ENCODE measurements at places on chromosomes 2 and 18.

- DNase-seq: peak; percentile 46
Measured at GRCh38 chr2:96344011-96344410, 8.4 kb downstream of the NCAPH start.

- DNase-seq: no peak
Measured at GRCh38 chr18:67520351-67520921, 3.9 kb upstream of the DSEL start.

DNA sequence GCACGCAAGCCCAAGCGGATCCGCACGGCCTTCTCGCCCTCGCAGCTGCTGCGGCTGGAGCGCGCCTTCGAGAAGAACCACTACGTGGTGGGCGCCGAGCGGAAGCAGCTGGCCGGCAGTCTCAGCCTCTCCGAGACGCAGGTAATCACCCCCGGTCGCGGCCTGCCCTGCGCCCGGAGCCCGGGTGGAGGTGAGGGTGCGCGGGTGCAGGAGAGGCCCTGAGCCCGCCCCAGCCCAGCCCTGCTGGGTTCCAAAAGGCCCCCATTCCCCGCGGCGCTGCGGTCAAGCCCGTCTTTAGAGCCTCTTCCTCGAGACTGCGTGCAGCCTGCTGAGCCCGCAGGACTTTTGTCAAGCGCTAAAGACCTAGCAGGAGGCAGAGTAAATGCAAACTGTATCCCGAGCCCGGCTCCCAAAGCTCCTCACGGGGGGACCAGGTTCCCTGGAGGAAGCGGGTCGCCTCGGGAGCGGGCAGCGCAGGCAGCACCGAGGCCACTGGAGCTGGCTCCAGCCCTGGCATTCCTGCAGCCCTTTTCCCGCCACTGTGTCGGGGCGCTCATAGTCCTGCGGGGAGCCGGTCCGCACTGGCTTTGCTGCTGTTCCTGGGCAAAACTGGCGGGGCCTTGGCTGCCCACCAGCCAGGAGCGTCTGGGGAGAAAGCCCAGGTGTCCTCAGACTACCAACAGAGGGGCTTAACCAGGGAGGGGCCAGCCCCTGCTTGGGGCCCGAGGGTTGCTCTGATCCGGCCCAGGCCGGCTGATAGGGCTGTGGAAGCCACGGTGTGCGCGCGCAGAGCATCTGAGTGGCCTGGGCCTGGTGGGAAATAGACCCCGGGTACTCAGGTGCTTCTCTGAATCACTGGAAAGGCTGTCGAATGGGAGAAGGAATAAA, 7.3 kb downstream of the EMX1 start:
- DNase-seq: peak; percentile 32

DNA sequence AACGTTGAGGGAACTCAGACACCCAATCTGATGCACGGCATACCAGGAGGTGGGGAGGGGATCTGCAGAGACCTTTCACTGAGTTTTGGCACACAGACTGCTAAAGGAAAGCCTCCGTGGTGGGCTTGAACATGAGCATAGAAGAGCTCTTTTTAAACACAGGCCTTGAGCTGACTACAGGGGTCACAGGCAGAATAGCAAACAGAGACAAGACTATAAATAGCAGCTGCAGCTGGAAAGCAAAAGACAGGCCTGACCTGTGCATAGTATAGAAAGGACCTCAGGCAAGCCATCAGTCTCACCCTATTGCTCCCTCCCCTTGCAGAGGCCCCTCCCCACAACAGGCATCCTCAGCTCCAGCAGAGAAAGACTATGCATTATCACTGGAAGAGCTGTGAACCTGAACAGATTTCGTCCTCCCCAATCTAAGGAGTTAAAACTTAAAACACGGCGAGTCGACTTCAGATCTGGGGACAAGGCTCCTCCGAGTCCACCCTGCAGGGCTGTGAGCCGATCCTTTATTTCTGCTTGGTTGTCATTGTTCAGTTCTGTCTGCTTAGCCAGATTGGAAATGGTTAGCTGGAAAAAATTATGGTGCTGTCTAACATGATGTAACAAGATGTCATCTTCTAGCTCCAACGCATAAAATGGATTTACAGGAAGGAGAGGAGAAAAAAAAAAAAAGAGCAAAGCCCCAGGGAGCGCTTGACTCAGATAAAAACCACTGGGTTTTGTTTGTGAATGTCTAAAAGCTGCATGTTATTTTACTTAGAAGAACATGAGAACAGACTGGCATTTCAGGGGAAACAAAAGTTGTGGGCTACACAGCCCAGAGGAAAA, 25.2 kb upstream of the LCLAT1 start:
- DNase-seq: peak; percentile 35

DNA sequence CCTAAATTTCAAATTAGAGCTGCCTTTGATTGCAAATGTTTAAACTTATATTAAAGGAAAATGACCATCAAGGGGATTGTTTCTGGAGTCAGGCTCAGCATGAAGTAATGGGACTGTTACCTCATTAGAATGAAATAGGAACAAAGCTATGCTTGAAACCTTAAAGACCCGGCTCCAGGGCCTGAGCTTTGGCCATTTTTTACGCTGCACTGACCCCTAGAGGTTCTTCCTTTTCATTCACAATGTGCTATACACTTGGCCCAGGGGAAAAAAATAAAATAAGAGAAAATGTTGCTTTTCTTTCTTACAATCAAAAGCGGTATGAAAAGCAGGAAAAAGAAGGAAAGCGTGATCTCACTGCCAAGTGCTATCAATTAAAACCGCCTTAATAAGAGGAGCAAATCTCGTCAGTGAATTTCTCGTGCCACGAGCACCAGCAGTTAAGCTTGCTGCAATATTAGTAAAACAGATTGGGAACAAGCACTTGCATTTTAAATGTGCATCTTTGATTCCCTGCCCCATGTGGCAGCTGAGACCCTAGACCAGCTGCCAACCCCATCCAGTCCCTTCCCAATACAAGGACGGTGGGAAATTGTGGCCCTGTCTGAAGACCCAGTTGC, 96.6 kb downstream of the MBD2 start:
- DNase-seq: peak; percentile 24

DNA sequence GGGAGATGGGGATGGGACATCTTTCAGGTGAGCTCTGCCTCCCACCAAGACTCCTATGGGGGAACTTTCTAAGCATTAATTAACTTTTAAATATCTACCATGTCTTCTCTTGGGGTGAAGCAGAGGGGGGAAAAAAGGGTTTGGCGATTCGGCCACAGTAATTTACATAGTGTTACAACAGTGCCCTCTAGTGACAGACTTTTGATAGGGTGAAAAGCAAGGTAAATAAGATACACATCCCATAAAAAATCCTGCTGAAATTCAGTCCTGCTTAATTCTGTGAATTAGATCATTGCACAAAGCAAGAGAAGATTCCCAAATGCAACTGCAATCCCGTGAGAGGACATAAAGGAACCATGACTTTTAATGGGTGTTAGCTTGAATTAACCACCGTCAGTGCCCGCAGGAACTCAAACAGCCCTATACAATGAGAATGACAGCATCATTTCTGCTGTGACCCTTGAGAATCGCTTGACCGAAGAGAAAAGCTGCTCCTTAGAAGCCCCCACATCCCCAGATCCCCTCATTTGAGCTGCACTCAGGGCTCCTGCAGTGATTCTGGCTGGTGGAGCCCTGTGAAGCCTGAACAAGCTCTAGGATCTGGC, 32.8 kb downstream of the FAM124B start:
- DNase-seq: no peak

DNA sequence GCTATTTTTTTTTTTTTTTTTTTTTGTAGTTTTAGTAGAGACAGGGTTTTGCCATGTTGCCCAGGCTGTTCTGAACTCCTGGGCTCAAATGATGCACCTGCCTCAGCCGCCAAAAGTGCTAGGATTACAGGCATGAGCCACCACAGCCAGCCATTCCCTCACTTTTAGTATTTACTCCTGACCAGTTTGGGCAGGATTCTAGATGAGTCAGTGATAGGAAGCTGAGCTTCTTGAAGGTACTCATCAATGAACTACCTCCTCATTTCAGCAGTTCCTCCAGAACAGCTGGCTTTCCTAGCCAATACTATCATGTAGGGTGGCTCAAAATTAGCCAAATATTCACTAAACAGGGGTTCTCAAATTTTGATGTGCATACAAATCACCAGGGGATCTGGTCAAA, 57.2 kb downstream of the CYBRD1 start:
- no peak for DNase-seq

- DNase-seq: no peak
Measured at GRCh38 chr2:235142601-235143000, 190.8 kb downstream of the SH3BP4 start.

GRCh38 chr2:187134306-187134705, 285.3 kb upstream of the ZSWIM2 start:
- no peak for DNase-seq

- DNase-seq: no peak
Measured at GRCh38 chr18:78856569-78857313, 122.9 kb upstream of the SALL3 start.

GRCh38 chr18:28903306-28903705, 726.4 kb upstream of the CDH2 start:
- DNase-seq: no peak

- no peak for DNase-seq
Measured at GRCh38 chr2:236658974-236659757, 89.5 kb downstream of the ACKR3 start.

GRCh38 chr18:75745147-75745546, 317.6 kb upstream of the SMIM21 start:
- DNase-seq: no peak

- peak; percentile 9 for DNase-seq
Measured at GRCh38 chr18:58005885-58006523, 38.0 kb upstream of the NEDD4L start.

DNA sequence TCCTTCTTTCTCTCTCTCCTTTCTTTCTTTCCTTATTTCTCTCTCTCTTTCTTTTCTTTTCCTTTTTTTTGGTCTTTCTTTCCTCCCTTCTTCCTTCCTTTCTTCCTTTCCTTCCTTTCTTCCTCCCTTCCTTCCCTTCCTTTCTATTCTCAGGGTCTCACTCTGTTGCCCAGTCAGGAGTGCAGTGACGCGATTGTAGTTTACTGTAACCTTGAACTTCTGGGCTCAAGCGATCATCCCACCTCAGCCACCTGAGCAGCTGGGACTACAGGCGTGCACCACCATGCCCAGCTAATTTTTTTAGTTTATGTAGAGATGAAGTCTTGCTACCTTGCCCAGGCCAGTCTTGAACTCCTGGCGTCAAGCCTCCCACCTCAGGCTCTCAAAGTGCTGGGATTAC, 83.8 kb upstream of the PPM1B start:
- no peak for DNase-seq

GRCh38 chr2:100067784-100068183, 74.6 kb downstream of the AFF3 start:
- no peak for DNase-seq

- no peak for DNase-seq
Measured at GRCh38 chr18:61883547-61883946, 9.3 kb downstream of the RNF152 start.

- no peak for DNase-seq
Measured at GRCh38 chr2:6754419-6754818, 111.3 kb downstream of the CMPK2 start.

- no peak for DNase-seq
Measured at GRCh38 chr2:74246496-74247195, 48.2 kb downstream of the MTHFD2 start.

GRCh38 chr2:40361478-40361877, 90.4 kb downstream of the SLC8A1 start:
- DNase-seq: no peak

- no peak for DNase-seq
Measured at GRCh38 chr18:59629894-59630293, 67.3 kb downstream of the CCBE1 start.

DNA sequence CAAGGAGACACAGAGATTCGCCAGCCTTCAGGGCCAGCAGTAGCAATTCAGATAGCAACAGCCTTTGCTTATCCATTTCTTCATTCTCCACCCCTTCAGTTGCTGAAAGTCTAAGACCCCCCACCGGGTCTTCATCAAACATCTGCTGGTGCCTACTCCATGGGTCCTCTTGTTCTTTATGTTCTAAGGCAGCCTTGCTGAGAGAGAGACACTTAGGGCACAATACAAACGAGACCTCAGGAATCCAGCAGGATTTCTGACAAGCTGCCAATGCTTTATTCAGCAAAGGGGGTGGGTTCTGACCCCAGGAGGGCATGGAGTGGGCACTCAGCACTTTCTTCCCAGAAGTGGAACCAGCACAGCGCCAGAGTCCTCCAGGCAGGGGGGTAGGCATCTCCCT, 36.2 kb upstream of the CNGA3 start:
- no peak for DNase-seq

DNA sequence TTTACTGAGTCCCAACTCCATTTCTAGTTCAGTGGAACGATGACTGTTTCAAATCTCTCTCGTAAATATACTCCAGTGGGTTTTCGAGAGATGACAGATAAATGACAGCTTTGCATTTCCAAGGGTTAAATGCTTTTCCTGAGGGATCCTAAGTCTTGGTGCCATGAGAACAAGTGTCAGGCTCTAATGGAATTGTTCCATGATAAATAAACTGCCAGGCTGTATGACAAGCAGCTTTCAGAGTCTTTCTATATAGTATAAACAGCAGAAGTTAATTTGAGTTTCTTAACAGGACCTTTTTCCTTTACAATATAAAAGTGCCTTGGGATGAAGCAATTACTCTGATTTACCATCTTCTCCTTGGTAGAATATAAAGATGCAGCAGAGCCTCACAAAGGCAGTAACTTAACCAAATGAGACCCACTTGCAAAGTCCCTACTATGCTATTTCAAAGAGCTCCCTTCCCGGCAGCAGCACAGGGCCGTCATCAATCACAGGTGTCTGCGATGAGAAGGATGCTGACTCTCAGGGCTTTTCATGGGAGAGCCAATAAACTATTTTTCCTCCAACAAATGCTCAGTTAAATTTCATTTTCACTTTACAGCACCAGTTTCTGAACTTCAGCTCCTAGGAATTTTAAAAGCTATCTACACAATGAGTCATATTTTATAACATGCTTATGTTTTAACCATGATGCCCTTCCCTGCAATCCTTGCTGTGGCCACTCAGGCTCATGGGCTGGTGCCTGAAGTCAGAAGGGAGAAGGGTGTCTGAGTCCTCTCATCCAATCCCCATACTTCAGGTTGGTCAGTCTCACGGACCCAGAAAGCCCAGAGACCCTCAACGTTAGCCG, 123.8 kb downstream of the AFF3 start:
- no peak for DNase-seq

- no peak for DNase-seq
Measured at GRCh38 chr18:43279015-43279744, 1.9 kb upstream of the SYT4 start.

DNA sequence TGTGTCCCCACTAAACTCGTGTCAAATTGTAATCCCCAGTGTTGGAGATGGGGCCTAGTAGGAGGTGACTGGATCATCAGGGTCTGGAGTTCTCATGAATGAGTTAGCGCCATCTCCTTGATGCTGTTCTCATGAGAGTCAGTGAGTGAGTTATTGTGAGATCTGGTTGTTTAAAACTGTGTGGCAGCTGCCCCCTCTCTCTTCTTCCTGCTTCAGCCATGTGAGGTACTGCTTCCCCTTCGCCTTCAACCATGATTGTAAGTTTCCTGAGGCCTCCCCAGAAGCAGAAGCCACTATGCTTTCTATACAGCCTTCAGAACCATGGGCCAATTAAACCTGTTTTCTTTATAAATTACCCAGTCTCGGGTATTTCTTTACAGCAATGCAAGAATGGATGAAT, 50.4 kb downstream of the AP1S3 start:
- no peak for DNase-seq

DNA sequence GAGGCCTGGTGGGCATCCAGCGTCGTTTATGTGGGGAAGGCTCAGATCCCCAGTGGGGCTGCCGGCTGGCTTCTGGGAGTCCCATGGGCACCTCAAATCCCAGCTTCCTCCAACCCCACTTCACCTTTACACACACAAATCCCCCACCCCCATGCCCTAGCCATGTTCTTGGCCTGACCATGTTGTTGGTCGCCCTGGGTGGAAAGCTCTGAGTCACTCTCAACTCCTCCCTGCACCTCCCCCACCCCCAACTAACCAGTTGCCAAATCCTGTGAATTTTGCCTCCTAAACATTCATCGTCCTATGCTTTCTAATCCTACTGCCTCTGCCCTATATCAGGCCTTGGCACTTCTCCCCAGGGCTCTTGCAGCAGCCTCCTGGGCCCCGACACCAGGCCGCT, 6.4 kb downstream of the TNS1 start:
- DNase-seq: no peak
